ENCODE measurements at places on chromosomes 16 and 17.
A peak's percentile ranks its signal among the peaks of the same experiment; 100 is the strongest.

- peak; percentile 79 for DNase-seq
These were observed 4.6 kb upstream of the PIEZO1 start for GRCh38 chr16:88789594-88789993.

DNA sequence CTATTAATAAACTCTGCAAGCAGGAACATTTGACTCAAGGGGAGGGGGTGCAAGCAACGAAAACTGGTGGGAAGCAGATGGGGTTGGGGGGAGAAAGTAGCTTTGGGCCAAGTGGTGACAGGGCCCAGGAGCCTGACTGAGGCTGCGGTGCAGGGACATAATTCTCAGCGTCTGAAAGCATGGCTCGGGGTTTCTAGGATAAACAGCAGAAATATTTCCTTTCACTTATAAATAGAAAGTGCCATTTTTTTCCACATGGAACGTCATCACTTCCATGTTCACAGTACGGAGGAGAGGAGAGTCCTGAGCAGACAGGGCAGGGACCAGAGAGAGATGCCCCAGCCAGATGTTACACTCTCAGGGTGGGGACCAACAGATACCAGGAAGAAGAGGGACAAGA lies 197.1 kb downstream of the ZFHX3 start:
- DNase-seq, result no peak

DNA sequence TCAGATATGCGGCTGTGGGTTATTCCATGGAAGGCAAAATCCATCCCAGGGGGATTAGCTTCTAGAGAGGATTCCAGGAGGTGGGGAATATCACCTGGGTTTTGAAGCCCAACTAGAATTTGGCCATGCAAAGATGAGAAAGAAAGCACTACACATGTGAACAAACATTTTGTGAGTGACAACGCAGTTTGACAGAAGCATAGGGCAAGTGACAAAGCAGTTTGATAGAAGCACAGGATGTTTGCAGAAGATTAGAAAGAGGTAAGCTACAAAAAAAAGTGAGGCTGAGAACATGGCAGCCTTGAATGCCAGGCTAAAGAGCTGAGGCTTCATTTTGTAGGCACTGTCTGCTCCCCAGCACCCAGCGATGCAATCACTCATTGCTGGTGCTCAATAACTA lies 12.3 kb upstream of the KRT38 start:
- no peak for DNase-seq

- no peak for DNase-seq
These were observed 43.5 kb downstream of the MRPS23 start for GRCh38 chr17:57806167-57806830.

- DNase-seq, result peak; percentile 88
These were observed 685 bp upstream of the PSMD3 start for GRCh38 chr17:39979893-39980350.

- DNase-seq, result no peak
These were observed 445.7 kb downstream of the CDH8 start for GRCh38 chr16:61590577-61590976.

DNA sequence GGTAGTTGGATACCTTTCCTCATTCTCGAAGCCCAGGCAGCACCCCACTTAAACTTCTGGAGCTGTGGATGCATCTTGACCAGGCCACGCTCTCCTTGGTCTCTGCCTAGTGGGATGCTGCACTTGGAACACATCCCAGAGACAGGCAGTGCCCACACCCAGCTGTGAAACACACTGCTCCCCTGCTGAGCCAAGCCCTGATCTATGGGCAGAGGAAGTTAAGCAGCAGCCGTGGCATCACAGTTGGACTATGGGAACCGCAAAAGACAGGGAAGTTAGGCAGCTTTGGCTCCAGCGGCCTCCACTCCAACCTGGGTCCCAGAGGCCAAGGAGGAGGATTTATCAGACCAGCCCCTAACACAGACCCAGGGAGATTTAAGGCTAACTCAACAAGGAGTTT lies 284.8 kb upstream of the CCL2 start:
- no peak for DNase-seq

GRCh38 chr16:84513123-84513522 lies 8.7 kb upstream of the MEAK7 start:
- DNase-seq, result no peak

GRCh38 chr16:31465788-31466370 lies 6.1 kb upstream of the TGFB1I1 start:
- DNase-seq, result no peak

GRCh38 chr17:17089796-17090641 lies 47.8 kb downstream of the MPRIP start:
- no peak for DNase-seq

Data from Kasumi-1 (cell line).